ENCODE measurements at places on chromosomes 4 and X. TPM values are rescaled to one million over a fixed set of nuclear protein-coding genes. Genes with fewer than 3 reads are reported as not detected.

GPM6B gene
- 0.16 TPM for total RNA-seq

OPN1MW2 gene
- not detected for total RNA-seq

- DNase-seq: no peak
Observed at GRCh38 chr4:53646795-53647194, 55.5 kb upstream of the LNX1 start.

GRCh38 chrX:118565853-118566252 is 70.2 kb downstream of the DOCK11 start:
- no peak for DNase-seq

COX18 gene
- 17.8 TPM for total RNA-seq

GRCh38 chr4:102139132-102139573 is 206.1 kb downstream of the SLC39A8 start:
- DNase-seq: peak; percentile 64

- peak; percentile 11 for DNase-seq
Observed at GRCh38 chrX:120604361-120604782, 471 bp downstream of the MCTS1 start.

NOCT gene
- 3.8 TPM for total RNA-seq

SRPK3 gene
- total RNA-seq: not detected

XAGE2 gene
- total RNA-seq: not detected

GRCh38 chr4:57580710-57581599 is 470.8 kb upstream of the IGFBP7 start:
- DNase-seq: no peak

DCAF12L2 gene
- total RNA-seq: 1.4 TPM

DNA sequence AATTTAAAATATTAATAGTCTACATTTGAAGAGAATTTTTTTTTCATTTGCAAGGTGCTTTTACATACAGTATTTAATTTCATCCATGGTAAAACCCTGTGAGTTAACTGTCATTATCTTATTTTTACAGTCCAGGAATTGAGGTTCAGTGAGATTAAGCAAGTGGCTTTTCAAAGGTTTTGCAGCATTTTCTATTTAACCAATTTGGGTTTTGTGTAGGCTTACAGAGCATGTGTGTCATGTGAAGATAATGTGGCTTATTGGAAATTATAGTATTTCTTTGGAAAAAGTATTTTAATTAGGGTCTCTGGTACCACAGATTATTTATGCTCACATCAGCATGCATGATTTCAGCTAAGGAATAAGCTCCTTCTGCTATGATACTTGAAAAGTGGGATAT is 4.5 kb downstream of the XK start:
- DNase-seq: no peak

VEGFC gene
- 30.3 TPM for total RNA-seq

ITM2A gene
- total RNA-seq: not detected

IQCM gene
- total RNA-seq: not detected

DNA sequence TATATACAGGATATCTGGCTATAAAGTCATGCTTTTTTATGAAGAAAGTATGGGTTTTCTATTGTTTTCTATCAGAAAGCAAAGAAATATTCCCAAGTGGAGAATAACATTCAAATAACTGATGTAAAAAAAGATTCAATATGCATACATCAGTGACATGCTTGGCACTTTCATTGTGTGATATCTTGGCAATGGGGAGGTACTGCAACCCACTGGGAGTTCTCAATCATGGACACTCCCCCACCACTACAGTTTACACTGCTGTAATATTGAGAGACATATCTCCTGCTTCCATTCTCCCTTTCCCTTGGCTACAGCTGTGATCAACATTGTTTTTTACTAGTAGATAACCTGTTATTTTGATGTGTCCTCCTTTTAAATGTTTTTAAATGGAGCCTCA is 257.8 kb downstream of the CAMK2D start:
- no peak for DNase-seq

MAGEA1 gene
- total RNA-seq: not detected

- DNase-seq: peak; percentile 63
Observed at GRCh38 chr4:5165420-5166369, 114.4 kb downstream of the STK32B start.

CYSLTR1 gene
- total RNA-seq: not detected

DNA sequence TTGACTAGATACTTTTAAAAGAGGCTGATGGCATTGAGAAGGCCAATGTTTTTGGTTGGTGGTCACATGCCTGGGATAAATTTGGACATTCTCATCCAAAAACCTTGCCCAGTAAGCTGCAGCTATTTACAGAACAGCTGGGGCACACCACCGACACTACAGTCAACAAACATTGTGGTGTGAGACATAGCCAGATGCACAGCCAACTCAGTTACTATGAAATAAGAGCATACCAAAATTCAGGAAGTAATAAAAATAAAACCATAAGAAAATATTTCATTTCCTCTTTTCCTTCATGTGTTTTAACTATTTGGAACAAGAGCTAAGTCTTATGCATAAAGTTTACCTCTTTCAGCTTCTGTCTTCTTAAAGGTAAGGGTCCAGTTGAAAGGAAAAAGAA is 8.8 kb downstream of the PPM1K start:
- peak; percentile 39 for DNase-seq

DOK7 gene
- 7.1 TPM for total RNA-seq

ATOH1 gene
- not detected for total RNA-seq

NUDT10 gene
- not detected for total RNA-seq

All from MG63 (cell line).